Mononuclear cell (primary cell): ENCODE measurements at places on chromosomes 11 and 22. TPM values are rescaled to one million over a fixed set of nuclear protein-coding genes. Genes with fewer than 3 reads are reported as not detected.

Gene CCDC188
- total RNA-seq, result not detected

Gene MLC1
- total RNA-seq, result 2.8 TPM

Gene SCO2
- total RNA-seq, result 33.8 TPM

Gene ACR
- not detected for total RNA-seq

Gene ABCC8
- under 0.01 TPM for total RNA-seq

Gene SMIM35
- total RNA-seq, result 0.21 TPM

Gene PANX2
- total RNA-seq, result 0.94 TPM

Gene TMEM258
- 32.5 TPM for total RNA-seq

Gene SCN3B
- total RNA-seq, result not detected

Gene FZD4
- total RNA-seq, result 0.10 TPM

Gene CCDC87
- total RNA-seq, result 0.21 TPM

Gene CASP12
- total RNA-seq, result not detected

Gene GAL3ST1
- 0.10 TPM for total RNA-seq

Gene MICALL1
- total RNA-seq, result 10.7 TPM

Gene CHST1
- total RNA-seq, result not detected

Gene DDTL
- total RNA-seq, result 3.8 TPM

Gene KRTAP5-2
- not detected for total RNA-seq

Gene WT1
- total RNA-seq, result not detected

Gene SLC22A24
- total RNA-seq, result not detected

Gene CTSW
- total RNA-seq, result 130 TPM
